Activated CD8-positive, alpha-beta memory T cell treated with anti-CD3 and anti-CD28 coated beads for 48 hours (primary cell): ENCODE measurements at places on chromosomes 2 and 18.

DNA sequence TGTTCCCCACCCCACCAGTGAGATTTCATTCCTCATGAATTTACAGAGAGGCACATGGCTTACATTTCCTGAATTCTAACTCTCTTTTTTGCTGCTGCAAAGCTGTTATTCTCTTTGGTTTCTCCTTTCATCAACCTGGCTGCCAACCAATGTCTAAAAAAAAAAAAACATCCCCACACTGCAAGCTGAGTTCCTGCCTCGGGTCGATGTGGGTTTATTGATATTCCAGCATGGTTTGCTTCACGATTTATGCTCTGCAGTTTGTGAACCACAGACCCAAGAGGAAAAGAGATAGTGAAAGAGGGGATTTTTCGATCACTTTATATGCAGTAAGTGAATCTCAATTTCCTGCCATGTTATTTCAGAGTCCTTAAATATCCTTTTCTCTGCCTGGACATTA, 363.6 kb downstream of the LPIN1 start:
- no peak for DNase-seq

- no peak for DNase-seq
Observed at GRCh38 chr2:224798180-224798579, 82.0 kb upstream of the CCDC195 start.

DNA sequence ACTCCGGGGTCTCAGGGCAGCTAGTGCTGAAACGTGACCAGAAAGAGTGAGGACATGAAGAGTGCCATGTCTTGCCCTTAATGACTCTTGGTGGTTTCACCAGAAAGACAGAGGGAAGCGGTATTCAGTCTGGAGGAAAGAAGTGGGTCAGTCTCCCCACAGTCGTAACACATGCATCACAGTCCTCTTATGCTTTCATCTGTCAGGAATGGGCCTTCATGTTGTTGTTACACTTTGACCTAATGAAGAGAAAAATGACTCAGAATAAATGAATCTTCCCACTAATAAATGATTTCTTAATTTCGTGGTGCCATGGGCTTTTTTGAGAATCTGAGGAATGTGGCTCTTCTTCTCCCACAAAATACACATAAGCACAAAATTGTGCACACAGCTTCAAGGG, 103.2 kb downstream of the SLC8A1 start:
- DNase-seq: no peak

GRCh38 chr2:37672104-37672869, 845 bp upstream of the CDC42EP3 start:
- DNase-seq: peak; percentile 55

DNA sequence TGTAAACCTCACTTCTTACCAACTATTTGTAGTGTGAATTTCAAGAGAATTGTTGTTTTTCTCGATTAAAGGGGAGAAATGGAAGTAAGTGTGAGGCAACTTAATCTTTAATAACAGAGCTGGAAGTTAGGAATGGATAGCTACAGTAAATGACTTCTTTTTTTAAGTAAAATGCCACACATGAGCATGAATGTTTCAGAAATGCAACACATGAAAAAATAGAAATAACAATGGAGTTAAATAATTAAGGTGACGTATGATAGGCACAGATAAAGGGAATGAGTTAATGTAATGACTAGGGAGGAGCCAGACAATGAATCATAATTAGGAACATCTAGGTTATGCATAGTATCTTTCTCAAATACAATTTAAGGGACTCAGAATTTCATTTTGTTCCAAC, 3.4 kb downstream of the REL start:
- no peak for DNase-seq

- no peak for DNase-seq
Observed at GRCh38 chr2:45435316-45435715, 175.8 kb downstream of the SRBD1 start.

DNA sequence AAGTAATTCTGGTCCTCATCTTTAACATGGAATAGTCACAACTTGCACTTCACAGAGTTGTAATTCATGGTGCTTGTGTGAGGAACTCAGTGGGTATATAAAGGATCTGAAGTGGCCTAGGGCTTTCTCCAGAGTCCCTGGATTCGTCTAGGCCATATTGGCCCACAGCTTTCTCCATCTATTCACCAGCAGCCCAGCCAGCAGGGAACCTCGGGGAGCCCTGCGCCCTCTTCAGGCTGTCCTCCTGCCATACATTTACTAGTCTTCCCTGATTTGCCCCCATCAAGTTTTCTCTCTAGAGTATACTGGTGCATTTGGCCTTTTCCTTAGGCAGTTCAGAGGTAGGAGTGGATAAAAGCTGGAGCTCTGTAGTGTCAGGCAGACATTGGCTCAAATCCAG, 278.3 kb downstream of the MYCN start:
- no peak for DNase-seq

GRCh38 chr18:3840766-3841165, 390.8 kb downstream of the TGIF1 start:
- no peak for DNase-seq

DNA sequence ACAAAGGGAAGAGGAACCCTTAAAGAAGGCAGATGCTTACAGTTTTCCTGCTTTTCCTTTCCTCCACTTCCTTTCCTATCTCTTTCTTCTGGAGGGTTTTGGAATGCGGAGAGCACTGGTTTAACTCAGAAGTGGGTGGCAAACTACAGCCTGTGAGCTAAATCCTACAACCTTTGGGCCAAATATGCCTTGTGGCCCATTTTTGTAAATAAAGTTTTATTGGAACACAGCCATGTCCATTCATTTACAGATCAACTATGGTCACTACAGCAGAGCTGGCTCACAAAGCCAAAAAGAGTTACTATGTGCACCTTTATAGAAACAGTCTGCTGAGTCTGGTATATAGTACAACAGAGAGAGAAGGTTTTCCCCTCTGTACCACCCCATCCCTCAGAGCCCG, 69.1 kb downstream of the CCDC93 start:
- no peak for DNase-seq

- DNase-seq: no peak
Observed at GRCh38 chr2:15504882-15505663, 56.1 kb downstream of the NBAS start.

DNA sequence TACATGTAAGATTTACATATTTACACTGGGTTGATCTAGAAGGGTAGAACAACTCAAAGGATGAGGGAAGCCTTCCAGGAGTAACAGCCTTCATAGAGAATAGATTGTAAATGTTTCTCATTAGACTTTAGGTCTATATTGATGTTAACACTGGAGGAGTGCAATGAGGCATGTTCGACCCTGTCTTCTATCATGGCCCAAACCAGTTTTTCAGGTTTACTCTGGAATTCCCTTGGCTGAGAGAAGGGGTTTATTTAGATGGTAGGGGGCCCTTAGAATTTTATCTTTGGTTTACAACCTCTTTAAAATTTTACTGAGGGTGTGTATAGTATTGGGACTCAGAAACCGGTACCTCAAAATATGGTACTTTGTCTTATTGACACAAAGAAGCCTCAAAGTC, 634.9 kb upstream of the PIK3C3 start:
- DNase-seq: no peak

GRCh38 chr2:60354713-60355112, 198.7 kb downstream of the BCL11A start:
- DNase-seq: no peak

- no peak for DNase-seq
Observed at GRCh38 chr2:234994438-234995321, 42.9 kb downstream of the SH3BP4 start.

DNA sequence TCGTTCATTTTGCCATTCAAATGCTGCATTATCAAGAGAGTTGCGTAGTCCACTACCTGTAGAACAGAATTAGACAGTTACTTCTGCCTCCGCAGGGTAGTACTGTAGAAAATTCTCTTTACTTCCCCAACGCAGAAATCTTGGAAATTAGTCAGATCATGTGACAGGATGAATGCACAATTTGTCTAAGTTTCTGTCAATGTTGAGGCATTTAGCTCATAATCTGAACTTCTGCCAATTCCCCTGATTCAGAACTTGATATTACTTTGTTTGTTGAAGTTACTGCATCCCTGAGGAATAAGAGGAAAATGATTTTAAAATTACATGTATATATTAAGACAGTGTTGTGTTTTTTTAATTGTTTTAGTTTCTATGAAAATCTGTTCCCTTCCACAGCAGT, 83.4 kb downstream of the TTC27 start:
- DNase-seq: no peak

DNA sequence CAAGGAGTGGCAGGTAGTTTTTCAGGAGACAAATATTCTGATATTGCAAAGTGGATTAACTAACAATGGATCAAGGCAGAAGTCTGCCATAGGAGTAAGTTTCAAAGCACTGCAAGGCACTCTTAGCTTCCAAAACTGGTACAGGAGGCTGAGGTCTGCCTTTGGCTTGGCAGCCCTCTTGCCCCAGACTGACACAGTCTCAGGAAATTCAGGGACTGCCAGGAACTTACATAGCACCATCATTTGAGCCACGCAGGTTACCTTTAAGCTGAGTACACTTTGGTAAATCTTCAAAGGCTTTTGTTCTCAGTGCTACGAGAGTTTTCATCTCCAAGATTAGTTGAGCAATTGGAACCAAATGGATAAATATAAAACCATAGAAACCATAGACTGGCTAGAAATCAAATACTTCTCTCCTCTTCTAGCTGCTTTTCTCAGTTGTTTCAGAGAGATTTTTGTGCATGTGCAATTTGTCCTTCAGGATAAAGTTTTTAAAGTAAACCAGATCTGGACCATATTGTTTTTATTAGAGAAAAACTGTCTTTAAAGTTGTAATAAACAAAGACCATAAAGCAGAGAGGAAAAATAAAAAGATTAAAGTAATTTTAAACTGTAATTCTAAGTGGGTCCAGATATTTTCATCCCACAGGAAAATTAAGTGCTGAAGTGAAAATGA, 18.8 kb downstream of the ANKRD29 start:
- DNase-seq: no peak

DNA sequence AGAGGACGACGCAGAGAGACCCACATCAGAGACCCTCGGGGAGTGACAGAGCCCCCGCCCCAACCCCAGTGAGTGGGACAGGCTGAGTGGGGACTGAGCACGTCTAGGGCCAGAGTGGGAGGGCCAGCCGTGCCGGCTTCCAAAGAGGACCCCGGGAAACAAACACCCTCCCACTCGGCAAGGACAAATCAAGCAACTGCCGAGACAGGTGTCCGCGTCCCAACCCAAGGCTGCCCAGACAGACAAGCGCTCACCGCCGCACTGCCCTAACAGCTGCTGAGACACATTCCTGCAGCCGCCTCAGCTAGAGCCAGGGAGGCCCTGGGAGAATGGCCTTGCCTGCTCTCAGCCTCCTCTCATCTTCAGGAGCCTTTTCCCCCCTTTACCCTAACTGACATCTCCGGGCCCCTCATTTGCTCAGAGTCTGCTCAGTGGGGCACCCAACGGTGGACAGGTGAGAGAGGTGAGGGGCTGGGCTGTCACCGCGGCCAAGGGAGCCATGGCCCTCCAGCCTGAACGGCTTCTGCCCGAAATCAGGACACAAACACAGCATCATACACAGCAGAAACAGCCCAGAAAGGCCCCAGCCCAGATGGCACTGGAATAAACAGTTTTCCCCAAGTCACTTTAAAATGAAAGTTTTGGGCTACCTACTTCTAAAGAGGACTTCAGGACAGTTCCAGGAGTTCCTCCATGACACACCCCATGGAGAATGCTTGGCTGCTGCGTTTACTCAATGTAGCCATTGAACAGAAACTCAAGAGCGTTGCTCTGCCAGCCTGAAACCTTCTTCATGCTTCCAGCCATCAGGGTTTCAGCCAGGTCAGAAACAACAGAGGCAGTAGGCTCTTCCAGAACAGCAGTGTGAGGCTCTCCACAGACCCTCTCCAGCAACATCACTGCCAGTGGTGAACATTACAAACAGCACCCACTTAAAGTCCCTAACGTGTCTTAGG, 23.6 kb downstream of the SLC66A2 start:
- DNase-seq: no peak

GRCh38 chr2:232750135-232750671, 26.2 kb downstream of the KCNJ13 start:
- DNase-seq: no peak

DNA sequence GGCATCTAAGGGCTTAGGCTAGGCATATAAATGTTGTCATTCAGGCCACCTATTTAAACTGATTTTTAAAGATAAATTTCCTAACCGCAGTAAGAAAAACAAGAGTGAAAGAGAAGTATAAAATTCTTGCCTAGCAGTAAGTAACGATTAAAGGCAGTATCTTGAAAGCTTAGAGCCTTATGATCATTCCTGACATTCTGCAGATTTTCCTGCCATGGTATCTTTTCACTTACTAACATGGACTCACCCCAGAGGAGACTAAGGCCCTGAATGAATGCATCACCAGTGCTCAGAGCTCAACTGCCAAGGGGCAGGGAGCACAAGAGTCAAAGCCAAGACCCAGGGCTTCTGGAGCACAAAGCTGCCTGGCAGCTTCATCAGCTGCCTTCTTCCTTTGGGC, 133.1 kb downstream of the GCA start:
- DNase-seq: no peak

DNA sequence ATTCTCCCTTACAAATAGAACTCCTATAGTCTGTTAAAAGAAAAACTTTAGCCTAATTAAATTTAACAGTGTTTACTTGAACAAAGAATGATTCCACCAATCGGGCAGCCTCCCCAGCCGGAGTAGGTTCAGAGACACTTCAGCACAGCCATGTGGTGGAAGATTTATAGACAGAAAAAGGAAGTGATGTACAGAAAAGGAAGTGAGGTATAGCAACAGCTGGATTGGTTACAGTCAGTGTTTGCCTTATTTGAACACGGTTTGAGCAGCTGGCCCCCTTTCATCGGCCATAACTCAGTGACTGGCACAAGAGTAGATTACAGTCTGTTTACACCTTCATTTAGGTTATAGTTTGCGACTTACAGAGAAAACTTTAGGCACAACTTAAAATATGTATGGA, 2.1 kb upstream of the SKA1 start:
- no peak for DNase-seq

- DNase-seq: no peak
Observed at GRCh38 chr2:120540719-120541552, 194.7 kb upstream of the GLI2 start.

DNA sequence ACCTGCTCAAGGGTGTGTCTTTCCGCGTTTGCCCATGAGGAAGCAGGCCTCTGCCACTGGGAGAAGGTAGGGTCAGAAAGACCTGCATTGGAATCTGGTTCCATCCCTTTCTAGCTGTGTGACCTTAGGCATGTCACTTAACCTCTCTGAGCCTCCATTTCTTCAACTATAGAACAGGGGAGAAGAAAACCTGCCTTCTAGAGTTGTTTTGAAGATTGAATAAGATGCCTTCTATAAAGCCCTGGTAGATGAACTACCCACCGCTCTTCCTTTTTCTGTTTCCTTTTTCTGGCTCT, 507 bp downstream of the NAT8 start:
- no peak for DNase-seq

DNA sequence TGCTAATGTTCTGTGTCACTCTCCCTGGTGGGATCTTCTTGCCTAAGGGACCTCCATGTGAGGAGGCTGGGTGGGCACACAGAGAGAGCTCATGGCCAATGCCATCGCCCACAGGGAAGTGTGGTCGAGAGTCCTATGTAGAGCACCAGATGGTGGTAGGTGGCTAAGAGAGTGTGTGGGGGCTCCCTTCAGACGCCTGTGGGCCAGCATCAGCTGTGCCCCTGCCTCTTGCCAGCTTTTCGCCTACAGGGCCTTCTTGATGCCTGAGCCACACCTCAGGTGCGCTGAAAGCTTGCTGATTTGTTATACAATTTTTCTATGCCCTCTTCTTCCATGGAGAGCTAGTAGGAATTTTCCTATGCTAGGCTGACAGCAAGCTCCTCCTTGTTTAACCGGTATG, 38.3 kb downstream of the LRRTM1 start:
- no peak for DNase-seq
